Breast epithelium (tissue), 4 donors: ENCODE measurements at places on chromosomes 13 and 19. TPM values are rescaled to one million over a fixed set of nuclear protein-coding genes. Genes with fewer than 3 reads are reported as not detected.

GRCh38 chr19:897442-898039, 4.3 kb downstream of the RNU6-9 start:
- DNase-seq = no peak

GRCh38 chr19:5130371-5131030, 161.6 kb downstream of the KDM4B start:
- no peak for DNase-seq

- peak; percentile 50 for DNase-seq
Measured at GRCh38 chr19:38898788-38899446, 501 bp downstream of the SIRT2 start.

GRCh38 chr19:44925114-44925891, 10.9 kb downstream of the APOC1 start:
- DNase-seq = no peak

A1BG gene
- 42.7 TPM for total RNA-seq

- no peak for DNase-seq
Measured at GRCh38 chr13:43139211-43139610, 115.8 kb downstream of the DNAJC15 start.

DNA sequence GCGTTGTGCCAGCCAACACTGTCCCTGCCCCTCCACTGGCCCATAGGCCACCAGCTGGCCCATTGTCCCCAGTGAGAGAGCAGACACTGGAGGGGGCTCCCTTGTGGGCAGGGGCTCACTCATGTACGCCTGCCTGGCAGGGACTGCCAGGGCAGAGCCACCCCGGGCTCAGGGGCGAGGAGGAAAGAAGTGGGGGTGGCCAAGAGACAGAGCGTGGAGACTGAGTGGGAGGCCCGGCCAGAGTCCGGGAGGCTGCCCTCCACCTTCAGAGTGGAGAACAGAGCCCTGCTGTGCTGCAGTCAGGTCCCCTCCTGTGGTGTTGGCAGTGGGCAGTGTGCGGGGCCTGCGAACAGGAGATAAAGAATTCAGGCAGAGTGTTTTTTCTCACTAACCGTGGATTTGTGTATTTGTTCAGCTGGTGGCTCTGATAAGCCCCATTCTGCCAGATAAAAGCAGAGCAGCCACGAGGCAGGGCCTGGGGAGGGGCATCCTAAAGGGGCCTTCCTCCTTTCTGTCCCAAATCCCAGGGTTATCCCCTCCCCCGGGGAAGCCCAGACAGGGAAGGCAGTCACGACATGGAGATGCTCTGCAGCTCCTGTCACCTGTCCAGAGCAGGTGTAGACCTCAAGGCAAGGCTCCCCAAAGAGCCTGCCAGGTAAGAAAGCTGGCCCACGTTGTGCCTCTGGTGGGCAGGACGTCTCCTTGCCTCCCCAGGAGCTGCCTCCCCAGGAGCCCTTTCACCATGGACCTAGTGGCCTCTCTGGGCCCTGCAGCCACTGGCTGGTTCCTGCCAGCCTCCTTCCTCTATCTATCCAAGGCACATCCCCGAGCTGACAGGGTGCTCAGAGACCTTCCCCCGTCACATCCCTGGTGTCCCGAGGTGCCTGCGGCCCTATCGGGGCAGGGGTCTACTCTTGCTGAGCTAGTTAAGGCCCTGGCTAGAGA, 33.0 kb downstream of the LYL1 start:
- DNase-seq = no peak

DNA sequence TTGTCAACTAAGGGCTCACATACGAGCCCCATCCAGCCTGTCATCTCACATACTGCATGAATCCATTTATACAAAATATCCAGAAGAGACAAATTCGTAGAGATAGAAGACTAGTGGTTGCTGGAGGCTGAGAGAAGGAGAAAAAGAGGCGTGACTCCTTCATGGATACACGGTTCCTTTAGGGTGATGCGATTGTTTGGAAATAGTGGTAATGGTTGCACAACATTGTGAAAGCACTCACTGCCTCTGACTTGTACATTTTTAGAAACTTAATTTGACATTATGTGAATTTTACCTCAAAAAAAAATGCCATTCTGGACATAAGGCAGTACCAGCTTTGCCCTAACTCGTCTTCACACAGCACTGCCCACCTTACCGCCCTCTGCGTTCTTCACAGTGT, 27.3 kb downstream of the IGFL1 start:
- no peak for DNase-seq

- no peak for DNase-seq
Measured at GRCh38 chr13:47549219-47549752, 451.8 kb downstream of the SUCLA2 start.

GRCh38 chr13:50787316-50788195, 55.9 kb downstream of the DLEU7 start:
- no peak for DNase-seq

DNA sequence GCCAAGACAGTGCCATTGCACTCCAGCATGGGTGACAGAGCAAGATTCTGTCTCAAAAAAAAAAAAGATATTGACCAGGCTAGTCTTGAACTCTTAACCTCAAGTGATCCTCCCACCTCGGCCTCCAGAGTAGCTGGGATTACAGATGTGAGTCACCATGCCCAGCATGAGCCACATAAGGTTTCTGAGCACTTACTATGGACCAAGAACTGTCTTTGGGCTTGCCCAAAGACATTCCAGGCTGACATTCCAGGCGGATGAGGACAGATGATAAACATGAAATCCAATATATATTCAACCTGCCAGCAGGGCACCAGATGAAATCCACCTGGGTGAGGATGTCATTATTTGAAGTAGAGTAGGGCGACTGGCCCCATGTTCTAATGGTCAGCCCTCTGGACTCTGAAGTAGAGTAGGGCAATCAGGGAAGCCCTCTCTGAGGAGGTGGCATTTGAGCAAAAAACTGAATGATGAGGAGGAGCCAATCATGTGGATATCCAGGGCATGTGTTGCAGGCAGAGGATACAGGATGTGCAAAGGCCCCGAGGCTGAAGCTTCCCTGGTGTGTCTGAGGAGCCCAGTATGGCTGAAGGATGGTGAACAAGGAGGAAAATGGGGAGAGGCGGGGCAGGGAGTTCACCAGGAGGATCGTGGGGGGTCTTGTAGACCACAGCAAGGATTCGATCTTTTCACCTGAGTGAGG, 4.0 kb downstream of the C19orf38 start:
- no peak for DNase-seq

DNA sequence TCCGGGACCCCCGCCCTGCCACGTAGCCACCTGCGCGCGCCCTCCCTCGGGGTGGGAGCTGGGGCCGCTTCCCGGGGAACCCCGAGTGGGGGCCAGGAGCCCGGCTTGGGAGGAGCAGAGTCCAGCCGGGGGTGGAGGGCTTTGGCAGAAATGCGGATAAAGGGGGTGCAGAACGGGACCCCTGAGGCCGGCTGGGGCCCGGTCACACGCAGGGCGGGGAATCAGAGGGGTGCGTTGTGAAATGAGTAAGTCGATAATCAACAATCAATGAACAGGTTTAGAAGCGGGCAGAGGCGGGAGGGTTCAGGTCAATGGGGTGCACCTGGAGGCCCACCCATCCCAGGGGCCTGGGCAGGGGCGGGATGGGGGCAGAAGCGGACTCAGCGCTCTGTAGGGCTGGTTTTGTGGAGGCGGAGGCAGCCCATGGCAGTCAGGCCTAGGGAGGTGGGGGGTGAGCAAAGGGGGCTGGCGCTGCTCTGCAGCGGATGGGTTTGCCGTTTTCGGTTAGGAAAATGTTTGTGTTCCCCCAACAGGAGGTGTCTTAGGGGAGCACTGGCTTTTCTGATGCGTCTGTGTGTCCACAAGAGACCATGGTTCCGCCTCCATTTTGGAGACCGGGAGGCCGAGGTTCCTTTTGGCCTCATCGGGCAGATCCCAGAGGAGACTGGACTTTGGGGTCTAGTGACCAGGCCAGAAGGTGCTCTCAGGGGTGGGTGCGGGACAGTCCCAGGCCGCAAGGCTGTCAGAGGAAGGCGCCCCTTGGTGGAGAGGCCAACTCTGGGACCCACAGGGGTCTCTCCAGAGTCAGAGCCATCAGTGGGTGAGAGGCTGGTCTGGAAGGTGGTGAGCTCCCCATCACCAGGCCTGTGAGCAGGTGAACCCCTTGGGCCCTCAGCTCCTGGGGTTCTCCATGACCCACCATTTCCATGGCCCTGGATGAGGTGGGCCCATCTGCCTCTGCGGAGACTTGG, 683 bp upstream of the DIRAS1 start:
- DNase-seq = no peak

DNA sequence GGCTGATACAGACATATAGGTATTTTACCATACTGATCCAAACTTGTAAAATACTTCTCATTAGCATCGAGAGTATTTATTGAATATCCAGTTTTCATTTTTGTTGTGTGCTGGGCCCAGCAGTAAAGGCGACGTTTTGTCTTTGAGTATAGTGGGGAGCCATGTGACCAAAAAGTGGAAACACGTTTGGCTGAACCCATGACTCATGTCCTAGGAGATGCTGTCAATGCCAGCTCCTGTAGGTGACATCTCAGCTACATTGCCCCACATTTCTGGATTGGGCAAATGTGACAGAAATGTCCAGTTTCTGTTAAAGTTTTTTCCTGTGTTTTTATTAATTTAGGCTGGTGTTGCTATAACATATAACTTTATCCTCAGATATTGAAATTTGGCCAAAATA, 26.1 kb upstream of the GTF3A start:
- no peak for DNase-seq

DNA sequence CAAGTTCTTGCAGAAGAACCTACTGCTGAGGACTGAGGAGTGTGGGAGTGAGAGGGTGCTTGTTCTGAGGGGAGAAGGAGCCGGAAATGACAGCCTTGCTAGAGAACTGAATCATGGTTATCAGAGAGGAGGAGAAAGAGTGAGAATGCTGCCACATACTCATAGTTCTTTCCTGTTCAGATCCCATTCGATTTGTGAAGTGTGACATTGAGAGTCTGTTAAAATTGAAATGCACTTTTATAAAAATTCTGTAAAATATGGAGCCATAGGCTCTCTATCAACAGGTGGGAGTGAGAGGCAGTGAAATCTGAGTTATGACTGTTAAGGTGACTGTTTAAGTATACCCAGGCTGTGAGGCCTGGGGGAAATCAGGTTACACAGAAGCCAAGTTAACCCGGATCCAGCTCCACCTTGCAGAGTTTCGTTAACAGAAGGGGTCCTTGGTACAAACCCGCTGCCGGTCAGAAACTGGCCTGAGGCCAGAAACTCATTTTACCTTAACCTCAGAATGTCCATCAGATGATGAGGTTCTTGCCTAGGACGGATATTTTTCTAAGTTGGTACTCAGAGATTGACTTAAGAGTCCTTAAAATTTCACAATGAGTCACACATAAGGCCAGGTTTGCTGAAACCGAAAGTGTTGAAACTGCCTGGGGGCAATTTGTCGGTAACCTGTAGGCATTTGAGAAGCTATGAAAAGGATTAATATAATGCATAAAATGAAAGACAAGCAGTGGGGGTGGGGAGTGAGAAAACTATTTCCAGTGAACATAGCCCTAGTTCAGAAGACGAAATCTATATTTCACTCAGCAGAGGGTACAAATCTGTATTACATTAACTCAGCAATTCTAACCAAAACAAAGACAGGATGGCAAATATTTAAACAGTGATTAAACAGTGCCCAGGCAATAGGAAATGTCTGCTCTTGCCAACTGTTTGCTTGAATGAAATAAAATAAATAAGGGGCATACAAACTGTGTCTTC, 350.5 kb downstream of the KCNRG start:
- no peak for DNase-seq

KLK12 gene
- total RNA-seq = not detected

C2CD4C gene
- total RNA-seq = 0.29 TPM

DNA sequence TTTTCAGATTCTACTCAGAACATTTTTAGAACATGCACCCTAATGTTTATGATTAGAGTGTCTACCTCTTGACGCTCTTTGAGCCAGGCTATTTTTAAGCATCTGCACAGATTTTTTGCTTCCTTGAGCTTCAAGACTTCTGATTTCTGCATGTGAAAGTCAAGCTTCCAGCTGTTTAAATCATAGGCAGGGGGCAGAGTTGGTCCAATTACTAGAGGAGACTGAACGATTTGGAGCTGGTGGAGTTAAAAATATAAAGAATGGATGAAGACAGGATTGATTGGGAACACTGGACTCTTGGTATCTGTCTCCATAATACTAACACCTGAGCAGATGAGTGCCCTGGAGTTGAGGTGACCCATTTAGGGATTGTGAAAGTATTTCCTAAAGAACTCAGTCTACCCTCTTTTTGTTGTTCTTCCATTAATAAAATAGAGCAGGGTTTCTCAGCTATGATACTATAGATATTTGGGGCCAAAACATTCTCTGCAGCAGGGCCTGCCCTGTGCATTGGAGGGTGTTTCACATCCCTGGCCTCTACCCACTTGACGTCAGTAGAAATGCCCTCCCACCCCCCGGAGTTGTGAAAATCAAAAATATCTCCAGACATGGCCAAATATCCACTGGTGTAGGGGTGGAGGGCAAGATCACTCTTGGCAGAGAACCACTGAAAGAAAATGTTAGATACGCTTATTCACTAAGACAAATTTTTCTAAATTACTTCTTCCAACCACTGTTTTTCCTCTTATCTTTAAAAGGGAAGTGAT, 160.1 kb downstream of the COG6 start:
- no peak for DNase-seq

GRCh38 chr13:77896536-77896935, 22.1 kb downstream of the EDNRB start:
- no peak for DNase-seq

DNA sequence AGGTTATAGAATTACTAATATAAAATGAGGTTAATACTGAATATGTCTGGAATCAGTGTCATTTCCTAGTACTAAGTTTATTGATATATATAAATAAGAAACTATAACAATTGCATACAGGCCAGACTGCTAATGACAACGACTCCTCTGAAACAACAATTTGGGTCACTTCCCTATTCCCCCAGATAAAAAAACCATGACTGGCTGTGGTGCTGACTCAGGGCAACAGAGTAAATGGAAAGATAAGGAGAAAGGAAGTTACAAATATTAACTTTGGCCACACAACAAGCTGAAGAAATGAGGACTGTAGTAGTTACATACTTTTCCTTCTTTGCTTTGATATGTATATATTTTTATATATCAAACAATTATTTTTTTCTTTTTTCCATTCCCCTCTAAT, 263.7 kb upstream of the PCDH9 start:
- DNase-seq = no peak
